ENCODE measurements at places on chromosomes 3 and 15.

DNA sequence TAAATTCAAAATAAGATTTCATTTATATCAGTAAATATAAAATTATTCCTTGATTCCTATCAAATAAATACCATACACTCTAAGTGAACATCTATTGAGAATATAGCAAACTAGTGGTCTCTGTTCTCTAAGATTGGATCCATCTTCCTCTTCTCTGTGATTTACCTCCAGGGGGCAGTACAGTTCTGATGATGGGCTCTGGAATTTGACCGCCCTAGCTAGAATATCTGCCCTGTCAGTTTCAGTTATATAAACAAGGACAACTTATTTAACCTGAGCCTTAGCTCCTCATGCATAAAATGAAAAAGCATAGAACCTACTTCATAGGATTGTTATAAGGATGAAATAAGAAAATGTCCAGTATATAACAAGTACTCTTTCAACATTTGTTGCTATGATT is 171.1 kb upstream of the CCDC54 start:
- DNase-seq, result no peak

- no peak for DNase-seq
Measured at GRCh38 chr15:69624155-69624520, 171.5 kb downstream of the RPLP1 start.

- no peak for DNase-seq
Measured at GRCh38 chr3:163601426-163601825, 1476.9 kb downstream of the SI start.

- DNase-seq, result no peak
Measured at GRCh38 chr15:53453253-53454105, 306.0 kb downstream of the WDR72 start.

DNA sequence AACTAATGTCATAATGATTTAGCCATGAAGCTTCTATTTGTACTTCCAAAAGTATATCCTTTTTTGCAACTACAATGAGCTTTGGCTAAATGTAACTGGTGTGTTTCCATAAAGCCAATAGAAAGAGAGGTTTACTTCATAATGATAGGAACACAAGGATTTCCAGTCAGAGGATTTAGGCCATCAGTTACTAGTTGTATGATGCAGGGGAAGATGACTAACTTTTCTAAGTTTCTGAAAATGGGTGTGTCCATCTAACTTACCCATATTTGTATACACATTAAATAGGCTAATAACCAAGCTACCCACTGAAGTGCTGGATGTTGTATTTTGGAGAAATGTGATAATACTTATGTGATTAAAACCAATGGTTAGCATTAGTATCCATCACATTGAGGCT is 55.7 kb downstream of the SLC4A7 start:
- DNase-seq, result no peak

- no peak for DNase-seq
Measured at GRCh38 chr3:135929670-135930069, 35.9 kb upstream of the PPP2R3A start.

DNA sequence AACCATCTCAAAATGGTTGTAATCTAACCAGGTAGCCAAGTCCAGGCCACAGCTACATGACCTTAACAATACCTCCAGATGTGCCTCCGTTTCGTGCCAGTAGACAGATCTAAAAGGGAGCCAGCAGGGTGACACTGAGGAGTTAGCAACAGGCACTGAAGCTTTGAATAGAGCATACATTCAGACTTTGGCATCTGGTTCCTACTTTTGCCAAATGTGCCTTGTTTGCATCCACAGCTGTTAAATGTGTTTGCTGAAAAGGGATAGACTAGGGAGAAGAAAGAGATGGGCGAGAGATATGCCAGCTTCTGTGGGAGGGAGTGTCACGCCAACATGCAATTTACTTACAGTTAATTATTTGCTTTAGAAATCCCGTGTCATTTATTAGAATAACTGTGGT is 1433.9 kb upstream of the CADM2 start:
- no peak for DNase-seq

DNA sequence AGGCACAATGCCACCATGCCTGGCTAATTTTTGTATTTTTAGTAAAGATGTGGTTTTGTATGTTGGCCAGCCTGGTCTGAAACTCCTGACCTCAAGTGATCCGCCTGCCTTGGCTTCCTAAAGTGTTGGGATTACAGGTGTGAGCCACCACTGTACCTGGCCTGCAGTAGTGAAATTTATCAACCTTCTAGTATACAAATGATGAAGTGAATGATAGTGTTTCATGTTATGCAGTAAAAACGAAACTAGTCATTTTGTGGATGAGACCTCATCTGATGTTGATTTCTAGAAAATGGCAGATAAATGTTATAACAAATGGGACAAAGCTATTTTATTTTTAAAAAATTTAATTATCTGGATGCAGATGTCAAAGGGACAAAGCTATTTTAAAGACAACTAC is 32.9 kb downstream of the NXPE3 start:
- DNase-seq, result no peak

GRCh38 chr3:118882353-118882947 is 152.2 kb downstream of the IGSF11 start:
- DNase-seq, result no peak

- no peak for DNase-seq
Measured at GRCh38 chr3:69646287-69647067, 92.8 kb upstream of the MITF start.

- DNase-seq, result no peak
Measured at GRCh38 chr3:178568155-178568731, 32.0 kb downstream of the KCNMB2 start.

GRCh38 chr3:55180936-55181535 is 253.2 kb upstream of the LRTM1 start:
- no peak for DNase-seq

DNA sequence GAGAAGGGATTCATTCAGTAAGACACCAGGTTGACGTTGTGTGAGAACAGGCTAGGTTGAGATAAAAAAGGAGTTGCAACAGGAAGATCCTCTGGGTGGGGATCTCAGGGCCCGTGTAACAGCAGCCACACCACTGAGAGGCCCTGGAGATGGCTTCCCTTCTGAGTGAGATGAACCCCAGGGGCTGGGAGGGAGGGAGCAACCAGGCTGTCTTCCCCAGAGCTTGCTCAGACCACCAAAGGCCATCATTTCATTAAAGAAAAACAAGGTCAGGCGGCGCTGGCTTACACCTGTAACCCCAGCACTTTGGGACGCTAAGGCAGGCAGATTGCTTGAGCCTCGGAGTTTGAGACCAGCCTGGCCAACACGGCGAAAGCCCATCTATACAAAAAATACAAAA is 187.7 kb downstream of the ATP10A start:
- no peak for DNase-seq

GRCh38 chr3:101720851-101721840 is 3.3 kb upstream of the CEP97 start:
- no peak for DNase-seq

- DNase-seq, result no peak
Measured at GRCh38 chr3:130854208-130854864, 39.5 kb upstream of the ATP2C1 start.

- DNase-seq, result no peak
Measured at GRCh38 chr3:150090877-150091276, 120.2 kb upstream of the PFN2 start.

DNA sequence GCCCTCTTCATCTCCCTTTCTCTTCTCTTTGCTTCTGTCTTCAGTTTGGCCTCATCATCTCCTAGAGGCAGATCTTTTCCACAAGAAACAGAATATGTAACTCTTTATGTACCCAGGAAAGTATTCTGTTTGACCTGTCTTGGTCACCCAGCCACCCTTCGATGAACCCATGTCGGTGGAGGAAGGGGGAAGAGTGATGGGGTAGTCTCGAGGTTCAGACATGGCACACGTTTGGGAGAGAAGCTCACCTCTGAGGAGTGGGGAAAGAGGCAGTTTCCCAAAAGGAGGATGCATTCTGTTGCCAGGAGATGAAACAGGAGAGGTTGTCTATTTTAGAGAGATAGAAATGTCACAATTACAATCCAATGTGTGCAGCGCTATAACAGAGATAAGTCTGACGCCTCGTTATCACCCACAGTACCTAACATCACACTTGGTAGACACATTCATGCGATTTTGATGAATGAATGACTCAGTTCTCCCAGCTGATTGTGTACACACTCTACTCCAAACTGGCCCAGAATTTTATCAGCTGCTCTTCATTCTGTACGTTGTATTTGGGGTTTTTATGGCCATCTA is 722 bp upstream of the CCDC50 start:
- DNase-seq, result no peak

DNA sequence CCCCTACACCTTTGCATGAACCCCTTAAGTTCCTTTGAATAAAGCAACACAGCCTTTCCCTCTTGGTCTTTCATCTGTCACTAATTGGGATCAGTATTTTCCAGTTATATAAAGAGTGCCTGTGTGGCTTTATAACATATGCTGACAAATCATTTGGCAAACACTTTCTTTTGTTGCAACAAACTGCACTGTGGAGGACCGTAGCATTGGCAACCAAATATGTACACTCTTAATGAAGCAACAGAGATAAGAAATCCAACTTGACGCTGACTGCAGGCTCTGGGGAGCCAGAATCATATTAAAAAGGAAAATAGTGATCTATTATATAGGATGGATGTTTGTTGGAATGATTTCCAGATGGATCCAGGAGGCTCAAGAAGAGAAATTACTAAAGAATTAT is 120.1 kb upstream of the PRICKLE2 start:
- DNase-seq, result no peak

- no peak for DNase-seq
Measured at GRCh38 chr3:128168836-128169235, 15.6 kb downstream of the EEFSEC start.

- DNase-seq, result no peak
Measured at GRCh38 chr15:60594071-60594470, 115.1 kb upstream of the ICE2 start.

DNA sequence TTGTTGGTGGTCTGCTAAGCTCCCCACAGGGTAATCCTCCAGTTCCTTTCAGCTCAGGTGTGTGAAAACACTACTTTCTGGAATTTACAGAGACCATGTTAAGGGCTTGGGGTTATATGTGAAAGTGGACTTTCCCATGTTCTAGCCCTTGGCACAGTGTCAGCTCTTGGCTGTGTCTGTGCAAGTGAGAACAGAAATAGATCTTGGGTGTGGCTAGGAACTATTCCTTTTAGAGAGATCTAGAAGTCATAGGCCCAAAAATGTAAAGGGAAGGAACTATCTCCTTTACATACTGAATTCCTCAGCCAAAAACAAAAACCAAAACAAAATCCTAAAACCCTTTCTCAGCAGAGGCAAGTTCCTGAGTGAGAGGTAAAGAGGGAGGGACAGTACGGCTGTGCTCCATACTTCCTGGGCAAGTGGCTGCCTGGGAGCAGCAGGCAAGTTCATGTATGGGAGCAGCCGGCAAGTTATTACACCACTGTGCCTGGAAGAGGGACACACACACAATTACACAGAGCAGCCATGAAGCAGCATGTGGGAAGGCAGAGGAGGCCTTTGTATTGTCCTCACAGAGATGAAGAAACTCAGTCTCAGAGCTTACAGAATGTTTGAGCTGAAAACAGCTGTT is 19.9 kb upstream of the C3orf62 start:
- no peak for DNase-seq

DNA sequence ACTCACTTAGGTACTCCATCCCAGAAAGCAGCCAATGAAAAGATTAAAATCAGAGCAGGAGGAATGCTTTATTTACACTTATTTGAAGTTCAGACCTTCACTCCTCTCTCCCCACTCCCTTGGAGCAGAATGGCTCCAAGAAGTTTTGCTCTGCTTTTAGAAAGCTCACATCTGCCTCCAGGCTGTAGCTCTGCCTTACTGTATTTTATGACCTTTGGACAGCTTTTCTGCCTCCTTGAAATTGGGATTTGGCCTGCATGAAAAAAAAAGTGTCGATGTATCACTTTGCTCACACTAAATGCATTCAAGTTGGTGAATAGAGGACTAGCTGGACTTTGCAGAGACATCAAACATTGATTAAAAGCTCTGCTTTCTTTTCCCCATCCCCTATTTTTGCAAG is 95.3 kb downstream of the SLC9A9 start:
- DNase-seq, result no peak

DNA sequence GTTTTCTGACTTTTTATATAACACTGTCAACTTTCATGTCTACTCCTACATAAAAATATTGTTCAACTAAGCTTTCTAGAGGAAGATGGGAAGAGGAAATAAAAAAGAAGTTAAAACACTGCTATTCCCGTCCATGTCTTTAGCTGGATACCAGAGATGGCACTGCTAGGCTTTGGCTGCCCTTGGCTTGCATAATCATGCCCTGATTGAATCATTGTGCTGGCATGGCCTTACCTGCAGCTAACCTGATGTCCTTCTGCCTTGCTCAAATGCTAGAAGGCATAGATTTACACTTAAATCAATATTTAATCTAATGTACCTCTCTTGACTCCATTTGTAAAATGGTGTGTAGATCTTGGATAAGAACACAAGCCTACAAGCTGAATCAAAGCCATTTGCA is 539.7 kb upstream of the IL12A start:
- no peak for DNase-seq

GRCh38 chr3:67898916-67899315 is 244.5 kb upstream of the SUCLG2 start:
- DNase-seq, result no peak

All from cerebellar nuclear complex (tissue), 1 donor.